ENCODE measurements at places on chromosomes 6 and 20.
A peak's percentile ranks its signal among the peaks of the same experiment; 100 is the strongest.

GRCh38 chr20:62770111-62770910, 26.0 kb upstream of the MRGBP start:
- peak; percentile 68 for DNase-seq
- no peak overlapping the region for H3K27ac ChIP-seq
- peaks cover 38% of the 10 kb centered on the region for H3K4me1 ChIP-seq
- H3K27me3 ChIP-seq, result peaks cover 14% of the 10 kb centered on the region
- no peaks in the 10 kb centered on the region for H3K36me3 ChIP-seq
- no peak overlapping the region for H3K4me3 ChIP-seq

DNA sequence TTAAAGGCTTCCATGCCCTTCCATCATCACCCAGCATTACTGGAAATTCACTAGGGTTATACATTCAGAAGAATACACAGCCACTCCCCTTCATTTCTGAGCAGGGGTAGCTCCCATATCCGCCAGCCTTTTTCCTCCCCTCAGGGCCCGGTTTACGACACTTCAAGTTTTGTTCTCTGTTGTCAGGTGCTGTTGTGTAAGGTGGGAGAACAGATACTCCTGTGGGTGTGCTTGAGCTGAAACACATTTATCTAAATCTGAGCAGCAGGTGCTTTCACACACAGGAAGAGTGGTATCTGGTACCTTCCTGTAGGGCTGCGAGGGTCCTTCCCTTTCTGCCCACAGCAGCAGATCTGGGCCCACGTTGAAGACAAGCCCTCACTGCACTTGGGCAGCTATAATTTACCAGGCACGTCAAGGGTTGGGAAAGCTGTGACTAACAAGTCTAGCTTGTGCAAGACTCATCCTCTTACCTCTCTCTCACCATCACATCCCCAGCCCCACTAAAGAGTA, 215.8 kb upstream of the RREB1 start:
- DNase-seq, result no peak
- H3K36me3 ChIP-seq, result no peaks in the 10 kb centered on the region
- H3K27ac ChIP-seq, result no peak overlapping the region
- peaks cover 9% of the 10 kb centered on the region for H3K4me1 ChIP-seq

DNA sequence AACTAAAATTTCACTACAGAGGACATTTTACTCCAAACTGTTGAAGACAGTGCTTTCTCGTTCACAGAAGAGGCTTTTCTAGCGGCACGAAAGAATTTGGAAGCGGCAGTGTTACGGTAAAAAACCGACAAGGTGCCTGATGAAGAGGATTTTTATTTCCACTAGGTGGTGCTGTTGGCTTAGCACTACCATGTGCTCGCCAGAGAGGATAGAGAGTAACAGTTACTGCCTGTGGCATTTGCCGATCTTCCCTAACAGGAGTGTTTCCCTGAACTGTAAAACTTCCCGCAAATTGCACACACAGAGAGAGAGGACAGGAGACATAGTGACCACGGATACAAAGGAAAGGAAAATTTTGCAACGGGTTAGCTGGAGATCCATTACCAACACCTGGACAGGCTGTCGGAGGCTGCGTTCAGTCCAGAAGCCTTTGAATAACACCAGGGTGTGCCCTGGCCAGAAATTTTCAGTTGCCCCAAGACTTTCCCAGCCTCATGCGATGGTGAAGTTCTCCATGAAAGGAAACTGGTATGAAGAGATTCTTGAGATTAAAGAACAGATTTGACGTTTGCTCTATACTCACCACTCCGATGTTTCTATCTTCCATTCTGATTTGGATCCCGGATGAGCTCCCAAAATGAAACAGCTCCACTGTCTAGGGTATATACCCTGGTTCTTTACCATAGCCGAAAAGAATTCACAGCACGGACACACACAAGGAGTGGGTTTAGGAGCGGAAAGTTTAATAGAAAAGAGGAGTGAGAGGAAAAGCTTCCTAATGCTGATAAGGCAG, 48.1 kb downstream of the HLA-DPB1 start:
- no peaks in the 10 kb centered on the region for H3K27me3 ChIP-seq
- H3K4me1 ChIP-seq, result no peaks in the 10 kb centered on the region
- H3K4me3 ChIP-seq, result no peak overlapping the region
- H3K36me3 ChIP-seq, result no peaks in the 10 kb centered on the region
- H3K27ac ChIP-seq, result no peak overlapping the region
- no peak for DNase-seq

GRCh38 chr6:135182071-135183001, 1.2 kb downstream of the MYB start:
- peak overlapping the region; percentile 68 for H3K4me3 ChIP-seq
- peak overlapping the region; percentile 46 for H3K27ac ChIP-seq
- peaks cover 48% of the 10 kb centered on the region for H3K4me1 ChIP-seq

GRCh38 chr20:45419188-45420091, 3.5 kb downstream of the PIGT start:
- H3K27ac ChIP-seq, result no peak overlapping the region
- no peaks in the 10 kb centered on the region for H3K27me3 ChIP-seq
- peaks cover 56% of the 10 kb centered on the region for H3K36me3 ChIP-seq
- no peak overlapping the region for H3K4me3 ChIP-seq

- no peaks in the 10 kb centered on the region for H3K4me1 ChIP-seq
- H3K4me3 ChIP-seq, result no peak overlapping the region
- no peak for DNase-seq
- peaks cover 26% of the 10 kb centered on the region for H3K36me3 ChIP-seq
These were observed 60.7 kb downstream of the FAM120B start for GRCh38 chr6:170367241-170367640.
